ENCODE measurements at places on chromosomes 5 and 9. TPM values are rescaled to one million over a fixed set of nuclear protein-coding genes. Genes with fewer than 3 reads are reported as not detected.

- DNase-seq, result no peak
Observed at GRCh38 chr5:4258170-4258569, 662.5 kb downstream of the IRX1 start.

- DNase-seq, result no peak
Observed at GRCh38 chr5:127933348-127933747, 150.2 kb upstream of the SLC12A2 start.

Gene BTNL8
- not detected for total RNA-seq

GRCh38 chr9:94085062-94085639, 887 bp downstream of the PTPDC1 start:
- no peak for DNase-seq
